HT1080 (cell line): ENCODE measurements at places on chromosomes 2 and 18. TPM values are rescaled to one million over a fixed set of nuclear protein-coding genes. Genes with fewer than 3 reads are reported as not detected.

Gene DUSP2
- total RNA-seq: 1.0 and 2.8 TPM in 2 replicates

Gene CREB1
- 31.1 and 47.7 TPM in 2 replicates for total RNA-seq

Gene IL1B
- 4.1 and 9.5 TPM in 2 replicates for total RNA-seq

Gene GKN1
- total RNA-seq: not detected in 2 replicates

Gene KCTD1
- 18.2 and 26.5 TPM in 2 replicates for total RNA-seq

Gene KIF1A
- total RNA-seq: 0.14 TPM in 1 of 2 replicates, not detected in the other

DNA sequence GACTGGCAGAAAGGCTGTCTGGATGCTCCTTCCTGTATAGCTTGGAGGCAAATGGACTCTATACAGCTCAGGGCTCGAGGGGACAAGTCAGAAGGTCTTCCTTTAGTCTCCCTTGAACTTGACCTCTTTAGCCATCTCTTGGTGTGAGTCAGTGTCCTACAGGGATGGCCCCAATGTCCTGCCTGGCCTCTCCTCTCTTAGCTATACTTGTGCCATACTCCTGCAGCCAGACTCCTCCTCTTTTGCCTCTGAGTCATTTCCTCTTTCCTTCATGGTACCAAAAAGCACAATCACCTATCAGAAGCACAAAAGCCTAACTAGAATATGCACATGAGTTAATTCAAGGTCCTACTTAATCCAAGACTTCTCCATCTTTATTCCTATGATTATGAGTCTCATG lies 112.7 kb downstream of the XRCC5 start:
- DNase-seq: peak; percentile 84

- no peak for DNase-seq
Measured at GRCh38 chr2:204022550-204022949, 86.0 kb downstream of the ICOS start.

- DNase-seq: peak; percentile 14
Measured at GRCh38 chr2:135916207-135916606, 40.0 kb upstream of the MCM6 start.

- no peak for DNase-seq
Measured at GRCh38 chr18:26133652-26134051, at the start of gene PSMA8. PSMA8 (plus strand) TSS chr18:26133869; CDS start chr18:26133966, 97 bp downstream.

GRCh38 chr2:207311316-207312005 lies 145.7 kb upstream of the KLF7 start:
- peak; percentile 98 for DNase-seq

DNA sequence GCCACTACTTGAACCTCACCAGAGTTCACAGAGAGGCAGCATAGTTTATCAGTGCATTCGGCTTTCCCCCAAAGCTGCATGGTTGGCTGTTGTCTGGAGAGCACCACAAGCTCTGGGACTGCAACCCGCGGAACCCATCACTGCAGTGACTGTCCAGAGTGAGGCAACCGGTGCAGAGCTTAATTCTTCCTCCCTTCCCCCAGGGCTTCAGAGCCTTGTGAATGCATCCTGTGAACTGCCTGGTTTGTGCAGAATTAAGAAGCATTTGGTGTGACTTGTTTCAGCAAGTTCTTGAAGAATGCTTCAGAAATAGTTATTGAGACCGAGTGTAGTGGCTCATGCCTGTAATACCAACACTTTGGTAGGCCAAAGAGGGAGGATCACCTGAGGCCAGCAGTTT lies 99.2 kb upstream of the FOSL2 start:
- no peak for DNase-seq

DNA sequence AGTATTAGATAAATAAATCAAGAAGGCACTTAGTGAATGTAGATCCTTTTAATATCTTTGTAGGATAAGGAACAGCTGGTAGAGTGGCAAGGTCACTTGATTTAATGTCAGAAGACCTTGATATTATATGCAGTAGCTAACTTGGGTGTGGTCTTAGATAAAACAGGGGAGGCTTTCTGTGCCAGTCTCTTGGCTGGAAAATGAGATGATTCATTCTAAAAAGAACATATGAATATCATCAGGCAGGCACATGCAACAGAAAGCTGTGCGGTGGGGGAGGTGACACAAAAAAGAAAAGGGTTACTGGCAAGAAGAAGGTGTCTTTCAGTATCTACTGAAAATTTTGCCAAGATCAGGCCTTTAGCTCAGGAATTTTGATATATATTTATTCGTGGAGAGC lies 931.7 kb upstream of the CELF4 start:
- DNase-seq: peak; percentile 47

DNA sequence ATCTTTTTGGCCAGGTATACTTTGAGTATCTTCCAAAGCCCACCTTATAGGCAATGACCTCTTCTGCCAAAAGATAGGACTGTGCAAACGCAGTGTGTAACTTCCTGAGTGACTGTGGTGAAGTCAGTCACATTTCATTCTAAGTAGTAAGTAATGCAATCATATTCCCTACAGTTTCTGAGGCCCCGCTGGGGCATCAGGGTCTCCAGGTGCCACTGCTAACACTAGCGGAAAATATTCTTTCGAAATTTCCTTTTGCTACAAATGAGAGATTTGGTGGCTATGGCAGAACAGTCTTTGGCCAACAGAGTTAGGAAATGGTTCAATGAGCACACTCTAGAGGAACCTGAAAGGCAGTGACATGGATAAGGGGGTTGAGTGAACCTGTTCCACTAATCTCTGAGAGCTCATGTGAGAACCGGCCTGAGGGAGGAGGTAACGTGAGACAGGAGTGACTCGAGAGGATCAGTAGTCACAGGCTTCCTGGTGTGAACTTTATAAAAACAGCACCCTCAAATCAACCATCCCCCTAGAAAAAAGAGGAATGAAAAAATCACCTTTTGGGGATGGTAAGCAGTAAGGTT lies 102.6 kb upstream of the LPIN2 start:
- DNase-seq: no peak

GRCh38 chr2:74246496-74247195 lies 48.2 kb downstream of the MTHFD2 start:
- DNase-seq: no peak

DNA sequence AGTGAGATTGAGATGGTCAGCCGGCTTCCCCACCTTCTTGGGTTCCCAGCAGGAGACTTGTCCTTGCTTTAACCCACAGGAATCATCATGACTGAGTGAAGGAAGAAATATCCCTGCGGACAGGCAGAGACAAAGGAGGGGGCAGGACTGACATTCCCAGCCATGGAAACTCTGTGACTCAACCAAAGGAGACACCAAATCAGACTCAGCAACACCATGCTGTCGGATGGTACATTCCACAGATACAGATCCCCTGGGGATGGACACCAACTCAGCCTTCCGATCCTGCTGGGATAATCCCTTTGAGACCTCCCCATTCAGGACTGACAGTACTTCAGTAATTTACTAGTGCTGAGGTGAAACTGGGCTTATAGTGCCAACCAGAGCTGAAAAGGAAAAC lies 518.3 kb downstream of the XIRP2 start:
- peak; percentile 27 for DNase-seq

DNA sequence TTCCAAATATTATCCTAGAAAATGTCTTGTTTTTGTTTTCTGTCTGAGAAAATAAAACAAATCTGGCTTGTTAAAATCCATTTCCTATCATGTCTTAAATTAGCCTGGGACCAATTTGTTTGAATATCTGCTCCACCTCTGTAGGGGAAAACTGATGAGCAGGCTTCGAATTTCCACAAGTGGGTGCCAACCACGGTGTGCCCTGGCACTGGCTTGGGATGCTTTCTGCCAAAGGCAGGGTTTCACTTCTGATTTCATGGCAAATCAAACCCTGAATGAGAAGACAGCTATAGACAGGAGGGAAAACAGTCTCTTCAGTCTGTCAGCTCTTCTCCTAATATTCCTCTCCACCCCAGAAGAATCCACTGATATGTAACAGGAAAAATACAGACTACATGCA lies 33.7 kb upstream of the STAT4 start:
- no peak for DNase-seq

GRCh38 chr2:69477627-69478026 lies 40.4 kb upstream of the NFU1 start:
- DNase-seq: no peak

DNA sequence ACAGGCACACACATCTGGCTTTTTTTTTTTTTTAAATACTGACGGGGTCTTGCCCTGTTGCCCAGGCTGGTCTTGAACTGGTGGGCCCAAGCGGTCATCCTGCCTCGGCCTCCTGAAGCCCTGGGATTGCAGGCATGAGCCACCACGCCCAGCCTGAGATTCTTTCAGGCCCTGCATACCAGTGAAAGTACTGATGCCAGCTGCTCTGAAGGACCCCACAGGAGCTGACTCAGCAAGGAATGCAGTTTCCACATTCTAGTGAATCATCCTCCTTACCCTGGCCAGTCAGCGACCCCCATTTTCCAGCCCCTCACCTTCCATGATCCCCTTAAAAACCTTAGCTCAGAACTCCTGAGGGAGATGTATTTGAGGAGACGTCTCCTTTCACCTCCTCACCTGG lies 5.8 kb upstream of the DTYMK start:
- DNase-seq: peak; percentile 71
